ENCODE measurements at places on chromosomes 11 and 22.
A peak's percentile ranks its signal among the peaks of the same experiment; 100 is the strongest.

- DNase-seq, result no peak
Observed at GRCh38 chr22:31136711-31137110, 3.6 kb downstream of the PLA2G3 start.

- DNase-seq, result no peak
Observed at GRCh38 chr11:119284344-119285157, 32.4 kb downstream of the MCAM start.

- DNase-seq, result no peak
Observed at GRCh38 chr11:76791861-76792260, 8.7 kb downstream of the TSKU start.

DNA sequence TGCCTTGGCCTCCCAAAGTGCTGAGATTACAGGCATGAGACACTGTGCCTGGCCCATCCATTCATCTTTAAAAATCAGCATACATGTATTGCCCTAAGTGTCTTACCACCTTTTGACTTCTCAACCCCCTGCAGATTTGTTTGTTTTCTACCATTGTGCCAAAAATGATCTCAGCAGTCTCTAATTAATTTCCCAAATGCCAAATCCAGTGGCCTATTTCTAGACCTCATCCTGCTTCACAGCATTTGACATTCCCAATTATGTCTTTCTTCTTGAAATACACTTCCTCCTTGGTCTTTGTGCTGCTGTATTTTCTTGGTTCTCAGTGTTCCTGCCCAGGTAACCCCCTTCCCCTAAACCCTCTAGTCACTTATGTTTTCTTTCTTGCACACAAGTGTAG lies 46.0 kb upstream of the GRAMD1B start:
- no peak for DNase-seq

GRCh38 chr11:67300756-67301312 lies 2.5 kb upstream of the SSH3 start:
- no peak for DNase-seq

DNA sequence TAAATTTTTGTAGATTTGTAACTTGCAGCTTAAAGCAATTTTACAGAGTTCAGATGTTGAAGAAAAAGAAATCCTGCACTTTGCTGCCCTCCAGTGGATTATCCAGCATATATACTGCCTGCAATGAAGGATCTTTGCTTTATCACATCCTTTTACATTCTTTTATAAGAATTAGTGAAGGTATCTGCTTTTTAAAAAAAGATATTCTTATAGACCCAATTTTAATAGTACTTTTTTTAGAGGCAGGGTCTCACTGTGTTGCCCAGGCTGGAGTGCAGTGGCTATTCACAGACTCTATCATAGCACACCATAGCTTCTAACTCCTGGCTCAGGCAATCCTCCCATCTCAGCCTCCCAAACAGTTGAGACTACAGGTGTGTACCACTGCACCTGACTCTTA lies 60.7 kb downstream of the TTC17 start:
- peak; percentile 37 for DNase-seq

DNA sequence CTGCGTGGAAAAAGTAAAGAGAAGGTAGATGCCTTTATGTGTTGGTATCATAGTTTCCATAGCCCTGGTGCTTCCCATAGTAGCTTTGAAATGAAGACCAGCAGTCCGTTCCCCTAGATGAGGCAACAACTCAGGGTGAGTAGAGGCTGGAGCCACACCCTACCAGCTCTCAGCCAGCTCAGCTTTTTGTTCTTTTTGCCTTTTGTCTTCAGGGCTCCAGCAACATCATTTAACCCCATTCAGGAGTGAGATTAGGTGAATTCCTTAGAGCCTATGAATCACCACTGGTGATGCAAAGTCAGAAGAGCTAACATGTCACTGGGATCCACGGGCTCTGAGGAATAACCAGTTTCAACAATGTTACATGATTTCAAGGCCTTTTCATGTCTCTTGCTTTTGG lies 14.0 kb upstream of the SESN3 start:
- DNase-seq, result no peak

GRCh38 chr11:110337570-110338193 lies 41.3 kb upstream of the RDX start:
- no peak for DNase-seq

- no peak for DNase-seq
Observed at GRCh38 chr11:119342362-119343130, 1.9 kb upstream of the C1QTNF5 start.

All from SK-N-MC (cell line).